ENCODE measurements at places on chromosomes 16 and 17.
A peak's percentile ranks its signal among the peaks of the same experiment; 100 is the strongest.

DNA sequence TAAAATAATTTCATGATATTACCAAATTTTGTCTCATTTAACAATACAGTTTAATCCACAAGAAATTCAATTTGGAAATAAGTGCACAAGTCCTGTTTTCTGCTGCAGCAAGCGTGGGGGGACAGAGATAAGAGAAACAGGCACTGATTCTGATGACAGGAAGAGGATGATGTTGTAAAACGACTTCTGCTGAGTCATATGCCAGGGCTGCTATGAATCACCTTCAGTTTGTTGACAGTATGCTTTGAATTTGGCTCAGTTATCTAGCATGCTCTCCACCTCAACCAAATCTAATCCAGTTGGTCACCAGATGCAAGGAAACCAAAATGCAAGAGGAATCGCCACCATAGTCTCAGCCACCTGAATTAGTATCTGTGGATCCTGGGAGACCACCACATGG, 244.1 kb upstream of the MON1B start:
- peak; percentile 80 for DNase-seq

- DNase-seq: no peak
These were observed 8.2 kb downstream of the KRT9 start for GRCh38 chr17:41563607-41564170.

GRCh38 chr17:78048346-78049292, 79.9 kb downstream of the TMC6 start:
- no peak for DNase-seq

DNA sequence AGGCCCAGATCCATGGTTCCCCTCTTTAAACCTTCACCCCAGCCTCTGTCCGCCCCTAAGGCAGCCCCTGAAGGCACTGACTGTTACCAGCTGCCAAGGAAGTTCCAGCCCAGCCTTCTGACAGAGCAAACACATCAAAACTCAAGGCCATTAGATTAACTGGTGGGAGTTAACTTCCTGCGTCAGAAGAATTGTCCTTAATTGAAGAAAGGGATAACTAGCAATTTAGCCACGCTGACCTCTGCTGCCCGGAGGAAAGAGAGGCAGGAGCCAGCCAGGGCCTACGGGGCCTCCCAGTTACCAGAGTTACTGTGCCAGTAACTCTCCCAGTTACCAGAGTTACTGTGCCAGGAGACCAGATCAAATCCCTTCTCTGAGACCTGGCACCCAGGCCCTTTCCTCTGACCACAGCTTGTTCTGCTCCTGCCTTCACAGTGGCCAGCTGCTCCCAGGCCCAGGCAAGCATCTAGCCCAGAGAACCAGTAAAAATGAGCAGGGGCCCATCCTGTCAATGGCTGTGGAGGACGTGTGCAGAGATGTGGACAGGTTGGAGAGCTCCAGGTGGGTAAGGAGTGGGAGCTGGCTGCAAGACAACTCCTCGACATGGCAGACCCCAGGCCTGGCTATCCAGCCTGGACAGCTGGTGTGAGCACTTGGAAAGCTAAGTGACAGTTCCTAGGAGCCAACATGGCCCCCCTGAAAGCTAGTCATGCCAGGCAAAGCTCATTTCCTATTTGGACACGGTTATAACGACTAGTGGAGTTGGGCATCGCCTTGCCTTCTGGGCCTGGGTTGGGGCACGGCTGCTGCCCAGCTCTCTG, 2.8 kb upstream of the PITPNM3 start:
- DNase-seq: no peak

GRCh38 chr16:78925083-78925767, 675.3 kb downstream of the MAF start:
- DNase-seq: no peak

DNA sequence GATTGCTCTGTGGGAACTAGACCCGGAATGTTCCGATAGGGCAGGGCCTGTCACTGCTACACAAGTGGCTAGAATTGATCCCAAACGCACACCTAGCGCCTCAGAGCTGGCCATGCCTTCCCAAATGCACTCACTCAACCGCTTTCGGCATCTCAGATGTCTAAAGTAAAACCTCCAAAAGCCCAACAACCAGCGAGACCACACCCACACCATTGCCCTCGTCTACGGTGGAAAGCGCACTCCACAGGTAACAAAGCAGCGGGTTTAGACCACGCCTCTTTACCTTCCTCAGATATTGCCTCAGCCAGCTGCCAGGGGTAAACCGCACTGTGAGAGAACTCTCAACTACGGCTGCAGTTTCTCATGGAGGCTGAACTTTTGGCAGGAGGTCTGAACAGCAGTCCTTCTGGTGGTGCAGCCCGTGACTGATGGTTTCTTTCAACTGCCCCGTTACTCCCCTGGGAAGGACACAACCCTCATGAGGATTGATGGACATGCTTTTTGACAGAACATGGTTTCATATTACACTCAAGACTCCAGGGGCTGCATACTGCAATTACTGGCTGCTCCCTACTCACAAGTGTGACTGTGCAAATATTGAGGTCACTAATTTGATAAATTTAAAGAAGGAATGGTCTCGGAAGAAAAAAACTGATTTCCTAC, 34.5 kb downstream of the USP7 start:
- no peak for DNase-seq

- peak; percentile 76 for DNase-seq
These were observed 21.0 kb downstream of the SLC7A6OS start for GRCh38 chr16:68289621-68290329.

GRCh38 chr17:33750943-33751701, 458.0 kb upstream of the ASIC2 start:
- DNase-seq: peak; percentile 25

GRCh38 chr16:7755347-7755882, 422.8 kb downstream of the RBFOX1 start:
- no peak for DNase-seq

DNA sequence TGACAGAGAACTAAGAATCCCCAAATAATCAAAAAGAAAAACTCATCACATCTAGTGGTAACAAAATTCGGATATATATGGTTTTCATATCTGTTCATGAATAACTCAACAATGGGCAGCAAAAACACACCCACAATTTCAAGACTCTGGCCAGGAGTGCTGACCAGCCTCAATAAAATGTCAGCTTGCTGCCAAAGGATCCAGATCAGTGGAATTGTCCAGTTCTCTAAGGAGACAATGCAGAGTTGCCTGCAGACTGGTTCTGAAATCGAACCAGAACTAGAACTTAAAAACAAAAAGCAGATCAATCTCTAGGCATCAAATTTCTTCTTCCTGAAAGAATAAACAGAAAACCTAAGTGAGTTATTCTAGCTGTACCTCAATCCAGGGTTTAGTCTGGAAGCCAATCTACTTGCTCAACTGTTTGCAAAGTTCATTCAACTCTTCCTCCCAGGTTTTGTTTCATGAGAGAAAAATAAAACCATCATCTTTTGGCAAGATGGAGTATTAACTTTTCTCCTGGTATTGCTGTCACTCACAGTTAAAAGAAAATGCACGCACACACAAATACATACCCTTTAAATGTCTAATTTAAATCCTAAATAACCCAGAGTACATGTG, 61.0 kb downstream of the CFDP1 start:
- peak; percentile 67 for DNase-seq

GRCh38 chr17:8710813-8711212, 33.8 kb downstream of the CCDC42 start:
- DNase-seq: no peak

GRCh38 chr17:15031975-15032374, 233.2 kb downstream of the PMP22 start:
- no peak for DNase-seq

DNA sequence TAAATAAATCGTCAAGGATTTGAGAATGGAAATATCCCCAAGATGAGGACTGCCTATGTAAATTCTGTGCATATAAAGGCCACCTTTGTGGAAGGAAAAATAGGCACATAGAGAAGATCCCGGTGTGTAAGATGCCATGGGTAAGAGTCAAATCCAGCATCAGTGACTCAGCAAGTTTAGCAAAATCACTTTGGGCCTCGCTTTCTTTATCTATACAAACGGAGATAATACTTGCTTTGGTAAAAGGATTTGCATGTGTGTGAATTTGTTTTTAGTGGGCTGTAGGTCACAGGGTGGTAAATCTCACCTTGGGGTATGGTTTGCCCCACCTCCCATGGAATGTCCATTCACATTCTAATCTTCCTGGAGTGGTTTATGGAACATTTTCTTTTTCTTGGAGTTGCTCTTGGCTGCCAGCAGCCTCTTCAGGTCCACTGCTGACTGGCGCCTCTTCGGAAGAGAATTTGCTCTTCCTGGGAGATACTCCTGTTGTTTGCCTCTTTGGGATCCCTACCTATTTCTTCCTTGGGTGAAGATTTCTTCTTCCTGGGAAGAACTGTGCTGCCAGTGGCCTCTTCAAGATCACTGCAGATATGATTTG, 587.6 kb downstream of the CDH11 start:
- peak; percentile 23 for DNase-seq

GRCh38 chr17:79855331-79856124, 16.3 kb upstream of the CBX4 start:
- no peak for DNase-seq

DNA sequence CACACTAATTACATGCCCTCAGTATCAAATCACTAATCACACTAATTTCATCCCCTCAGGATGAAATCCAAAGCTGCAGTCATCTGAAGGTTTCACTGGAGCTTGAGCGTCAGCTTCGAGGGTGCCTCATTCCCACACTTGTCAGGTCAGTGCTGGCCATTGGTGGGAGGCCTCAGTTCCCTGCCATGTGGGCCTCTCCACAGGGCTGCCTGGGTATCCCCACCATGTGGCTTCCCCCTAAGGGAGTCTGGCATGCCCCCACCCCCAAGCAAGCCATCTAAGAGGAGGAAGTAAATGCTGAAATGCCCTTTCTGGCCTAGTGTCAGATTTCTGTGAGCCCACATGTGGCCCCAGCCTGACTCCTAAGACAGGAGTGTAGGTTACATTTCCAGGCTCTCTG, 78.6 kb upstream of the CDH5 start:
- DNase-seq: no peak

DNA sequence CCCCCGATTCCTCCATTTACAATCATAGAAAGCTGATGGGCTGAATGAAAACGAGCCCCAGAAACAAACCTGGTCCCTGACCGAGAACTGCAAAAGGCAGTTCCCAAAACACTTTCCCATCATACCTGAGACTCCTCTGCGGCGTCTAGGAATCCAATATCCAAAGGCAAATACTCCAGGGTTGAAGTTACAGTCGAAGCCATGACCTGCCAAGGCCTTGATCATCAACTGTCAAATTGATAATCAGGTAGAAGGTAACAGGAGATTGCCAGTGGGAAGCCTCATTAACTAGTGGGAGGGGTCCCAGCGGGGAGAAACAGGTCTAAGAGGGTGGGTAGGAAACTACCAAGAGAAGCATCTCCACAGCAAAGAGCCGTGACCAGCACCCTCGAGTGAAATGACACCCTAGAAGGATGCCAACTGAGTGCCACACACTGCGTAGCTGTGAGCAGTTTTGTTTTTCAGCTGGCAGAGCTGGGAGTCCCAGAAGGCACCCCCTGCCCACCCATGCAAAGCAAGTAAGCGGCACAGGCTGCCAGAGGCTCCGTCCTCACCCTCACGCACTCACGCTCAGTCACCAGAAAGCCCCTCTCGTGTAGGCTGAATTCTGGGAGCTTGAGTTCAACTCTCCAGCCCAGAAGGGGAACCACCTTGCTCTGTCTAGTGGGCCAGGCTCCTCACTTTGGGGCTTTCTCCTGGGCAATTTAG, 146.1 kb downstream of the GAS7 start:
- DNase-seq: no peak

DNA sequence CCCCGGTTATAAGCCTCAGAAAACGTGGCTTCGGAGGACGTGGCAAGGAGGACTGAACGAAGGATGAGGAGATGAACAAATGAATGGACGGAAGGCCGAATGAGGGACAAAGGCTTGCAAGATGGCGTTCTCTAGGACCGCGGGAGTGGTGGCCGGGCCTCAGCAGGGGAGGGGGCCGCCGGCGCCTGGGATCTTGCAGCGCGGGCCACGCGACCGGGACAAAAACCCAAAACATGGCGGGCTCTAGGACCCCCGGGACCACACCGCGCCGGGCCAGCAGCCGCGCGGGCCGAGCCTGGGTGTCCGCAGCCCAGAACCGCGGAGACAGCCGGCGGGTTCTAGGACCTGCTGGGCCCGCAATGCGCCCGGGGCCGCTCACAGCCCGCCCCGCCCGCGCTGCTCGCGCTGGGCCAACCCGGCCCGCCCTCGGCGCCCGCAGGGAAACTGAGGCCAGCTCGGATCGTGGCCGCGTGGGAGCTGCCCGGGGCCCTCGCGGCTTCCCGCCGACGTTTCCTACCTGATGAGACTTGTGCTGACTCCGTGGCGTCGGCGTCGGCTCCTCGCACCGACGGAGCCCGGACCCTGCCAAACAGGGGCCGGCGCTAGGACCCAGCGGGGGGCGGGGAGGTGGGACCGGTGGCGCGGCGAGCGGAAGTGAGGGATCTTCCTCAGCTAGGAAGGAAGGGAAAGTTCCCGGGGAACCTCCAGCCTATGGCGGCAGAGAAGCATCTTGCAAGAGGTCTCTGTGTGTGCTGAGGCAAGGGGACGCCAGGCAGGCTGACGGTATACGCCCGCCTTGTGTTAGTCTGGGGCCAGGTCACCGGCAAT, 684 bp downstream of the ZNF668 start:
- DNase-seq: peak; percentile 89

All from astrocyte (in vitro differentiated cells and primary cell).